Vagina (tissue), 2 donors: ENCODE measurements at places on chromosomes 13 and 19.

GRCh38 chr19:13794398-13794756 lies 866 bp upstream of the ZSWIM4 start:
- no peak for DNase-seq

- no peak for DNase-seq
Measured at GRCh38 chr19:11843722-11844121, 4.8 kb upstream of the ZNF439 start.

- DNase-seq, result no peak
Measured at GRCh38 chr13:109500146-109500773, 286.1 kb downstream of the IRS2 start.

GRCh38 chr13:45048890-45049407 lies 59.6 kb downstream of the GPALPP1 start:
- DNase-seq, result no peak
